IMR-90 (cell line): ENCODE measurements at places on chromosomes 12 and 14.

GRCh38 chr14:31025367-31026076, at the start of gene AP4S1:
TSS of gene AP4S1 (plus strand) at chr14:31025649. CDS start at chr14:31066197, 40,548 bp downstream.
- no peak for DNase-seq

DNA sequence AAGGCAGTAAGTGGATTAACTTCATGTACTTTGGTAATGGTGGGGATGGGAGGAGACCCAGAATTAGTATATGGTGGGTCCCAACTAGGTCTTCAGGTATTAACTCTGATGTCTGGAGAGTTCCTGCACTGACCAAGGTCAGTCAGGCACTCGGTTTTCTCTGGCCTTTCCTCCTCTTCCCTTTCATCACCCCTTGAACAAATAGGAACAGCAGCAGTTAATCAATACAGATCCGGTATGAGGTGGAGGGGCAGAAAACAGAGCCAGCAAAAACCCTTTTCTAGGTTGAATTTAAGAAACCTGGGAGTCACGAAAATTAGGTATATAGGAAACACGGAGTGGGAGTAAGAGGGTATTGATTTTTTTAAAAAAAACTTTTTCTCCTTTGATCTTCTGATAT, 4.0 kb downstream of the PFKM start:
- no peak for DNase-seq

GRCh38 chr12:69985656-69986055, 160.6 kb downstream of the MYRFL start:
- DNase-seq, result no peak

DNA sequence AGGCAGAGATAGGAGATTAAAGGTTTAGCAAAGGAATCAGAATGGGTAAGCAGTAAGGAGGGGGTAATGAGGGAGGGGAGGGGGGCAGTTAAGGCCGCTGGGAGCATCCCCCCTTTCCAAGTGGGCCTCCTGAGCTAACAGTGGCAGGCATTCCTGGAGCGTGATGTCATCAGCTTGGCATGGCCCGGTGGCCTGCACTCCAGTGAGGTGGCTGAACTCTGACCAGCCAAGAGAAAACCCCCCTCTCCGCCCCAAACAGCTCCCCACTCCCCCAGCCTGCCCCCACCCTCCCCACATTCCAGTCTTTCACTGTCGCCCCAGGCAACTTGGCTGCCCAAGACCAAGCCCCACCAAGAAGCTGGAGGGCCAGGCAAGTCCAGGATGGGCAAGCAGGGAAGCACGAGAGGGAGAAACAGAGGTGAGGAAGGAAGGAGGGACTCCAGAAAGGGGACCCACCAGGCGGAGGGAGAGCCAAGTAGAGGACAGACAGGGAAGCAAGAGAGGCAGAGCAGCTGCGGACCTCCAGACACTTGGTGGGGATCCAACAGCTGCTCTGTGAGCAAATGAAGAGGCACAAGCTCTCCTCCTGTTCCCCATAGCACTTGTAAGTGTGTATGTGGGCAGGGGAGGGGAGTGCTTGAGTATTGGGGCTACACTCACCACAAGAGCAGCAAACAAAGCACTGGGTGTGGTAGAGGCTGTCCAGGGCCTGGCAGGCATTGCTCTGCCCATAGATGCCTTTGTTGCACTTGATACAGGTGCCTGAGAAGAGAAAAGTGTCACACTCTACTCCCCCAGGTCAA, 4.5 kb downstream of the AJUBA start:
- DNase-seq, result peak; percentile 67

GRCh38 chr12:11829764-11830194, 180.3 kb downstream of the ETV6 start:
- no peak for DNase-seq
